ENCODE measurements at places on chromosomes 16 and 17. TPM values are rescaled to one million over a fixed set of nuclear protein-coding genes. Genes with fewer than 3 reads are reported as not detected.

- H3K4me3 ChIP-seq, result no peak overlapping the region
- no peak overlapping the region for H3K27ac ChIP-seq
- H3K36me3 ChIP-seq, result no peaks in the 10 kb centered on the region
- DNase-seq, result no peak
These were observed 792.8 kb upstream of the CDH8 start for GRCh38 chr16:62829084-62829483.

DNA sequence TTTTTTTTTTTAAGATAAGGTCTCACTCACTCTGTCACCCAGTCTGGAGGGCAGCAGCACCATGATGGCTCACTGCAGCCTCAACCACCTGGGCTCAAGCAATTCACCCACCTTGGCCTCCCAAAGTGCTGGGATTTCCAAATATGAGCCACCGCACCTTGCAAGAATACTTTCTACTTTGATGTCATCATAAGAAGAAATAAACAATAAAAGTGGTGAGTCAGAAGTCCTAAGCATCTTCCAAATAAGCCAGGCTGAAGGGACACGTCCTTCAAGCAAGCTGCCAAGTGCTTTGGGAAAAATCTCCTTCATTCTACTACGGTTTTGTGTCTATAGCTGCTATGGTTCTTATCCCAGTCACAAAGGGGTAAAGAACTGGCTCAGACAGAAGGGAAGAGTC lies 20.3 kb downstream of the HASPIN start:
- no peaks in the 10 kb centered on the region for H3K27me3 ChIP-seq
- H3K4me3 ChIP-seq, result no peak overlapping the region
- DNase-seq, result no peak

The BAHCC1 gene
- total RNA-seq, result 1.7 TPM

GRCh38 chr17:72778169-72779151 lies 314.0 kb downstream of the SLC39A11 start:
- no peak overlapping the region for H3K27ac ChIP-seq
- H3K27me3 ChIP-seq, result no peaks in the 10 kb centered on the region
- H3K4me1 ChIP-seq, result peaks cover 12% of the 10 kb centered on the region
- no peak overlapping the region for H3K4me3 ChIP-seq

DNA sequence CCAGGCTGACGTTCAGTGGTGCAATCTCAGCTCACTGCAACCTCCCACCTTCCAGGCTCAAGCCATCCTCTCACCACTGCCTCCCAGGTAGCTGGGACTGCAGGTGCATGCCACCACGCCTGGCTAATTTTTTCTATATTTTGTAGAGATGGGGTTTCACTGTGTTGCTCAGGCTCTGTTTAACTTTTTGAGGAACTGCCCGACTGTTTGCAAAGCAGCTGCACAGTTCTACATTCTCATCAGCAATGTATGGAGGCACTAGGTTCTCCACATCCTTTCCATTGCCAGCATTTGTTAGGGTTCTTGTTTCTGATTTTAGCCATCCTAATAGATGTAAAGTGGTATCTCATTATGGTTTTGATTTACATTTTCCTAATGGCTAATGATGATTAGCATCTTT lies 9.4 kb downstream of the TNRC6A start:
- H3K27ac ChIP-seq, result no peak overlapping the region
- H3K27me3 ChIP-seq, result no peaks in the 10 kb centered on the region
- H3K36me3 ChIP-seq, result peaks cover 4% of the 10 kb centered on the region

DNA sequence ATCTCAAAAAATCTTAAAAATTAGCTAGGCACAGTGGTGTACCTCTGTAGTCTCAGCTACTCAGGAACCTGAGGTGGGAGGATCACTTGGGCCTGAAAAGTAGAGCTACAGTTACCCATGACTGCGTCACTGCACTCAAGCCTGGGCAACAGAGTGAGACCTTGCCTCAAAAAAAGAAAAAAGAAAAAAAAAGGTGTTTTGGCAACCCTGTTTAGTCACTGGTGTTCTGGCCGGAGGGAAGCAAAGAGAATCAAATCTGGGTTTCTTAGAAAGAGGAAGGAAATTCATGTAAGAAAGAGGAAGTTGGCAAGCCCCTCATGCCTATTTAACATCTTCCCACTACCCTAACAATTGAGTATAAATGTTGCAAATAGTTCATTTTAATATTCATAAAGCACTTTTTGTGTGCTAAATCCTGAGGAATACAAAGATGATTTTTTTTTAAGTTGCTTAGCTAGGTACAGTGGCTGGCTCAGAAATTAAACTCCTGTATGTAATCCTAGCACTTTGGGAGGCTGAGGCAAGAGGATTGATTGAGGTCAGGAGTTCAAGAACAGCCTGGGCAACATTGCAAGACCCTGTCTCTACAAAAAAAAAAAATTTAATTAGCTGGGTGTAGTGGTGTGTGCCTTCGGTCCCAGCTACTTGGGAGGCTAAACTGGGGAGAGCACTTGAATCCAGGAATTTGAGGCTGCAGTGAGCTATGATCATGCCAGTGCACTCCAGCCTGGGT lies 6.5 kb upstream of the USP32 start:
- no peaks in the 10 kb centered on the region for H3K36me3 ChIP-seq
- H3K27ac ChIP-seq, result no peak overlapping the region
- DNase-seq, result no peak
- no peak overlapping the region for H3K4me3 ChIP-seq

GRCh38 chr17:78130437-78131101 lies at the start of gene TMC8:
TSS of gene TMC8 (plus strand) at chr17:78130771. CDS start at chr17:78131589, 818 bp downstream.
- 0 out of 2 replicates have a peak within 1 kb of the TSS, but pooled peaks have one; percentile 2 for H3K4me3 ChIP-seq
- peaks cover 4% of the 10 kb centered on the region for H3K36me3 ChIP-seq
- peak; percentile 59 for DNase-seq
- peak within 1 kb of the TSS; percentile 6 for H3K27ac ChIP-seq
- H3K4me1 ChIP-seq, result peaks cover 73% of the 10 kb centered on the region
- no peaks in the 10 kb centered on the region for H3K27me3 ChIP-seq

The ITGAL gene
- 0.51 TPM for total RNA-seq

The TMEM186 gene
- 19.3 TPM for total RNA-seq

GRCh38 chr17:49996495-49997300 lies 1.7 kb upstream of the DLX3 start:
- H3K36me3 ChIP-seq, result no peaks in the 10 kb centered on the region
- H3K27me3 ChIP-seq, result peaks cover 20% of the 10 kb centered on the region
- peaks cover 49% of the 10 kb centered on the region for H3K4me1 ChIP-seq
- H3K27ac ChIP-seq, result no peak overlapping the region
- peak overlapping the region; percentile 32 for H3K4me3 ChIP-seq

DNA sequence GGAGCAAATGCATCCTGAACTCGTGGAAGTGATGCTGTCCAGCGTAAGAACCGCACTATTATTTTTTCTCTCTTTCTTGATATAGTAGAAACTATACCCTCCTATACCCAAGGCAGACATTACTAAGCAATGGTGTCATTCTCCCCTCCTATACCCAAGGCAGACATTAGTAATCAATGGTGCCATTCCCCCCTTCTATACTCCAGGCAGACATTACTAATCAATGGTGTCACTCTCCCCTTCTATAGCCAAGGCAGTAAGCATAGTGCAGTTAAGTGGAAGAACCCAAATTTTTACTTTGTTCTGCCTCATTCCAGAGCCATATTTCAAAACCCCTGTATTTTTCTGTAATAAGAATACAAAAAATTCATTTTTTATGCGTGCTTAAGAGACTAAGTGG lies 506.2 kb upstream of the EEF2KMT start:
- no peaks in the 10 kb centered on the region for H3K36me3 ChIP-seq
- no peaks in the 10 kb centered on the region for H3K4me1 ChIP-seq

- no peaks in the 10 kb centered on the region for H3K36me3 ChIP-seq
- H3K27ac ChIP-seq, result peak overlapping the region; percentile 71
- peak; percentile 96 for DNase-seq
- peaks cover 79% of the 10 kb centered on the region for H3K4me1 ChIP-seq
- no peak overlapping the region for H3K4me3 ChIP-seq
These were observed 2.9 kb upstream of the KCNH6 start for GRCh38 chr17:63519972-63520882.

The RNF222 gene
- total RNA-seq, result not detected

DNA sequence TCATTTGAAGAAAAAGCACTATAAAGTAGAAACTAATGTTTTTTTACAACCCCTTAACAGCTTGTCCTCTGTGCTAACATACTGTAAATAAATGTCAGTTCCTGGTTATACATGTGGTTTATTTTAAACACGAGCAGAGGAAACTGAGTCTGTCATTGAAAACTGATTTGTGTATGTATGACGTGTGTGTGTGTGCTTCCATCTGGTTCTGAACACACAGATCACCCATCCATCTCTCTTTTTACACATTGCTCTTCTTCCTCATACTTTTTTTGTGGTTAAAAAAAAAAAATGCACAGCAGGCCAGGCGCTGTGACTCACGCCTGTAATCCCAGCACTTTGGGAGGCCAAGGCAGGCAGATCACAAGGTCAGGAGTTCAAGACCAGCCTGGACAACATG lies 49.5 kb downstream of the ZNF423 start:
- H3K36me3 ChIP-seq, result no peaks in the 10 kb centered on the region
- no peak overlapping the region for H3K27ac ChIP-seq
- no peak for DNase-seq
- H3K4me1 ChIP-seq, result no peaks in the 10 kb centered on the region
- no peak overlapping the region for H3K4me3 ChIP-seq

- 0 out of 2 replicates have a peak, but pooled peaks cover 4% of the 10 kb centered on the region for H3K4me1 ChIP-seq
- H3K4me3 ChIP-seq, result no peak overlapping the region
- H3K36me3 ChIP-seq, result no peaks in the 10 kb centered on the region
- H3K27ac ChIP-seq, result no peak overlapping the region
These were observed 92.7 kb upstream of the CDH5 start for GRCh38 chr16:66273644-66274334.

The SDR42E1 gene
- 0.01 TPM for total RNA-seq

DNA sequence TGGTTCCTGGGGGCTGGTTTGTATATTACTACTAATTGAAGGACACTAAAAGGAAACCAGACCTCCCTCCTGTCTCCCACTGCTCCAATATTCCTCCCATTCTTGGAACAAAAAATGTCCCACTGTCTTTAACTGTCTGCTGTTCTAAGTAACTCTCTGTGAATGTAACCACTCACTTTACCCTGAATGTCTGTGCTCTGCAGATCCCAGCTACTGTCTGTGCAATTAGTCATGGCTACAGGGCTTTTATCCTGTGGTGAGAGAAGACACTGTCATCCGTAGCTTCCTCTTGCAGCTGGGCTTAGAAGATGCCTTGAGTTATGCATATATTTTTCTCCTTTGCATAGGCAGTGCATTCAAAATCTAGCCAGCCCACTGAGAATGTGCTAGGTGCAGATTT lies 853.8 kb downstream of the CDH8 start:
- H3K4me1 ChIP-seq, result no peaks in the 10 kb centered on the region
- H3K36me3 ChIP-seq, result no peaks in the 10 kb centered on the region
- DNase-seq, result no peak
- no peaks in the 10 kb centered on the region for H3K27me3 ChIP-seq

DNA sequence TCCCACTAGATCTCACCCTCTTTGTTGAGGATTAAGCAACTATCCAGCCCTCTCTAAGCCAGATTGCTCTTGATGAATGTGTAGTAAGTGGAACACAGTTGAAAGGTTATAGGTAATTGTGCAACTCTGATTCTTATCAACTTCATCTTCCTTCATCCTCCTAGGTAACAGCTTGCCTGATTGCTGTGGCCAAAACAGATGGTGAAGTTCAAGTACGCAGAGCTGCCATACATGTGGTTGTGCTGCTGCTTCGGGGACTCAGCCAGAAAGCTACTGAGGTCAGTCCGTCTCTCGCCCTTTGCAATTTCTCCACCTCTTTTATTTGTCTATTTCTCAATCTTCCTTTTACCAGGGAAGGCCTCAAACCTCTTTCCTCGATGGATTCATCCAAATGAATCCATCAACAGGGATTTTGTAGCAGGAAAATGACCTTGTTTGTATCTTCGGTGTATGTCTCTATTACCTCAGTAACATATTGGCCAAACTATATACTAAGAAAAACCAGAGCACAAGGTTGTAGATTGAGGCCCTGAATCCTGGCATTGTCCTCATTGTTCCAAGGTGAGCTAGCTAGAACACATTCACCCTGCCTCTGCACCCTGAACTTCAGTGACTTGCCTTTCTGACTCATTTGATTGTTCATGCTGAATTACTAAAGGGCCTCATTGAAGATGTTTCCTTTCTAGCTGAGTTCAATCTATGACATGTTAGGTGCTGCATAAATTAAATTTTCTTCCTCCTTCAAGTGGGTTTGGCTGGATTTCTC lies 65.1 kb upstream of the HAS3 start:
- H3K27me3 ChIP-seq, result no peaks in the 10 kb centered on the region
- H3K4me3 ChIP-seq, result no peak overlapping the region
- H3K36me3 ChIP-seq, result no peaks in the 10 kb centered on the region
- peak; percentile 89 for DNase-seq
- H3K4me1 ChIP-seq, result peaks cover 23% of the 10 kb centered on the region
- H3K27ac ChIP-seq, result peak overlapping the region; percentile 68

The WFDC1 gene
- not detected for total RNA-seq

The RPL27 gene
- 1,585 TPM for total RNA-seq

DNA sequence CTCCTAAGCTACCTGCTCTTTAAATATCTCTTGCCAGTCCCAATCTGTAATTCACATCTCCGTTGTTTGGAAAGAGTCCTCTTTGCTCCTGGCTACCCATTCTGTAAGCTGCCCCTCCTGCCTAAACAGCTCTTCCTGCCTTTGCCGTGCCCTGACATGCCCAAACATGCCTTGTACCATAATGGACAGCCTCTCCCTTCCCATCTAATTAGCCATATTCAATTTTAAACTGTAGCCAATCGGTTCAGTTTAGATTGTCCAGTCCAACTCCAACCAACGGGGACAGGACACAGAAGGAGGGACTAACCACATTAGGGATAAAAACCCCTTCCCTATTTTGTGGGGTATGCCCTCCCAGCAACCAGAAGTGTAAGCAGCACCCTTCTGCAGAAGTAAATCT lies 30.6 kb upstream of the CLEC3A start:
- no peaks in the 10 kb centered on the region for H3K27me3 ChIP-seq
- H3K4me1 ChIP-seq, result no peaks in the 10 kb centered on the region
- DNase-seq, result no peak
- no peaks in the 10 kb centered on the region for H3K36me3 ChIP-seq
- H3K27ac ChIP-seq, result no peak overlapping the region

The CRHR1 gene
- total RNA-seq, result not detected

The CD300LB gene
- not detected for total RNA-seq

DNA sequence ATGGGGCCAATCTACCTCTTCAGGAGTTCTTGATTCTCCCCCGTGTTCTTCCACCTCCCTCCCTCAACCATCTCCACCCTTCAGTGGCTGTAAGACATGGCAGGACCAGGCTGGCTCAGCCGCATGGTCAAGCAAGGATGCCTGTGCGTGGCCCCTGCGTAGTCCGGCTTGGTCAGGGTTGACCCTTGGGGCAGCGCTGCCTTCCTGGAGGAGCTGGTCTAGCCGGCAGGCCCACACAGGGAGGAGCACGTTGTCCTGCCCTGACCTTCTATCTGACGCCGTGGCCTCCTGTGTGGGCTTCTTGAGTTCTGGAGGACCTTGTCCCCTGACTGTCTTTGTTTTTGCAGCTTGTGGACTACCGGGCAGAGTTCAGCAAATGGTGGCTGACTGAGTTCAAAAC lies 169.8 kb downstream of the DNAH9 start:
- no peaks in the 10 kb centered on the region for H3K36me3 ChIP-seq
- no peak overlapping the region for H3K4me3 ChIP-seq
- no peak overlapping the region for H3K27ac ChIP-seq
- DNase-seq, result no peak
- no peaks in the 10 kb centered on the region for H3K4me1 ChIP-seq
- H3K27me3 ChIP-seq, result peaks cover 8% of the 10 kb centered on the region

The CLEC19A gene
- total RNA-seq, result not detected

DNA sequence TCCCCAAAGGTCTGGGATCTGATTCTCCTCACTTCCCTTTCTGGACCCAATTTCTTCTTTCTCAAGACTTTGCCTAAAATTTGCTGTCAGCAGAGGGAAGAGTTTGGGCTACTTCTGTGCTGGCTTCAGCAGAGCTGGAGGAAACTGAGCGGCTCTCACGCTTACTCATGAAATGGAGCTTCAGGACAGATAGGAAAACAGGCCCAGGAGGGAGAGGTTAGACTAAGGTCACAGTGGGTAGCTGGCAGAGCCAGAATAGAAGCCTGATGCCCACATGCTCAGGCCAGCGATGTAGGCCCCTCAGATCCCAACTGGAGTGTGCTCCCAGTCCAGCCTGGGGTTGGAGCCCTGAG lies 593 bp downstream of the SLC38A7 start:
- peaks cover 19% of the 10 kb centered on the region for H3K4me1 ChIP-seq
- H3K4me3 ChIP-seq, result peak overlapping the region; percentile 88
- peaks cover 1% of the 10 kb centered on the region for H3K36me3 ChIP-seq
